ENCODE measurements at places on chromosomes 2 and 18.

- DNase-seq: no peak
Measured at GRCh38 chr2:27158468-27158867, 9.7 kb downstream of the TCF23 start.

GRCh38 chr18:2538844-2539243, 32.5 kb downstream of the METTL4 start:
- DNase-seq: no peak

- DNase-seq: no peak
Measured at GRCh38 chr2:8159966-8160603, 521.8 kb upstream of the ID2 start.

DNA sequence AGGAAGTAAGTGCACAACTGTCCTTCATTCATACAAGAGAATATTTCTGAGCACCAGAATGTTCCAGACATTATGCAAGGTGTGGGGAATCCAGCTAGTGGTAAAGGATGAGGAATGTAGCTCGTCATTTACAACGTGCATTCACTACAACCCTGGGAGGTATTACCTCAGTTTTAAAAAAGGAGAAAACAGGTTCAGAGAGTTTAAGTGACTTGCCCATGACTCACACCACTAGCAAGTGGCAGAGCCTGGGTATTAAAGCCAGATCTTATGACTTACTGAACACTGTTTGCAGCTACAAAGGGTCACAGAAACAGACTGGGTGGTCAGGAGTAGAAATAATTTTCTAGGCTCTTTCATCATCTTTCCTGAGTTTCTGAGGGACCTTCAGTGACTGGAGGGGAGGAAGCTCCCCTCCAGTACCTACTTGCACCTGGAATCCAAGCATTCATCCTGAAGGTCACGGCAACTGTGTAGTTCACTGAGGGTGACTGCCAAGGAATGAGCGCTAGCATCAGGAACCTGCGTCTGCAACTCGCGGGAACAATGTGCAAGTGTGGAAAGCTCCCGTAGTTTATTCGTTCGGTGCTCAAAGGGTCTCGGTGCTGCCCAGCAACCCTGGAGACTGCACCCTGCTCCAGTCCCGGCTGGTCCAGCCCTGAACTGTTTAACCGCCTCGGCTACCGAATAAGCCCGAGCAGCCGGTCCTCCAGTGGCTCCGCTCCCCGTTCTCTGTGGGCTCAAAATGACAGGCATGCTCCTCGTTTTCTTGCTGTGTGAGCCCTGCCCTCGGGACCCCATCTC, 647 bp downstream of the CCDC121 start:
- DNase-seq: no peak

DNA sequence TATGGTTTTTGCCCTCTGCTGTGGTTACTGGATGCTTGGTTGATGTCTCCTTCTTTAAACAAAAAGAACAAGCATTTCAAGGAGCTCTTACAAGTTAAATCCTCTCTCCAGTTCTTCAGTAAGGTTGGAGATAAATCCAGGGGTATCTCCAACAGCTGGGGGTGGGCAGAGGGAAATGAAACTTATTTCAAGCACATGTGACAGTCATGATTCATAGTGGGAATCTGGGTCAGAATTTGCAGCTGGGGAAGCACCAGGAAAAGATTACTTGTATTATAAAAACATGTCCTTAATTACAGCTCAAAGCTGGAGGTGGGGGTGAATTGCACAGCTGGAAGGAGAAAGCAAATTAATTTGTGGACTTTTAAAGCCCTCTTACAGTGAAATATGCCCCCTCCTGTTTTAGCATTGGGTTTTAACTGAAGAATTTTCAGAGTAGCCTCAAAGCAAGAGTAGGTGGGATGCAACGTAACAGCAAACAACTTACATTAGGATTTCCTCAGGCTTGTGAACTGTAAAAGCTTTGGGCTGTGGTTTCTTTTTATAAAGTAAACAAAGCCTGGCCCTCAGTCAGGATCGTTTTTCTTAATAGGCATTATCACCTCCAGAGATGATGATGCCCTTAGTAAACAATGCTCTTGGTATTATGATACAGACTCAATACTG, 596.4 kb downstream of the NYAP2 start:
- DNase-seq: no peak

DNA sequence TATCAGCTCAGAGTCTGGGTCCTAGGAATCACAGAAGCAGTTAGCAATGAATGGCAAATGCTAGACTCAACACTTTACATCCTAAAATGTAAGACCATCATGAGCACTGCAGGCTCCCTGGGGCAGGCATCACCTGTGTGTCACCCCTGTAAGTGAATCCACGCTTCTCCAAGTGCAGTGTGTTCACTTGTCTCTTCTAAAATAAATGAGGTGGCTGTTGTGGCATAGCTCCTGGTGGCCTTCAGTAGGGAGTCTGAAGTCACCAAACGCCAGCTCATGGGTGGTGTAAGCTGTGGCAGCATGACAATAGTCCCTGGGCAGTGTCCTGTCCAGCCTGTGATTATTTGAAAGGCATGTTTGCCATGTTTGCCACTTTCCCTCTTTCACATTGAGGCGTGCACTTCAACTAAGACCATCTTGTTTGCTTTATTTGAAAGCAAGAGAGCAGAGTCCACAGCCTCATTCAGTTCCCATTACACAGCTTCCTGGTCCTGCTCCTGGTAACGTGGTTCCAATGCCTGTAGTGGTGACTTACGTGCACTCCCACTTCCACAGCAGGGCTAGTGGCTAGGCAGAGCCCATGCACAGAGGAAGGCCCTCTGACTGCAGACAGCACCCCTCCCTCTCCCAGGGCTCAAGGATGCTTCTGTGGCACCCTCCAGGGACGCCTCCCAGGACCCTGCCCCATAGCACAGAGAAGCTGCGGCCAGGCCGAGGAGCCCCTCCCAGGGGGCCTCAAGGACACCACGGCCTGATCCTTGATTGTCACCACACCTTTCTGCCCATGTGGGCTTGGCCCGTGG, 24.3 kb downstream of the COA5 start:
- peak; percentile 69 for DNase-seq

All from coronary artery (tissue), 2 donors.